ENCODE measurements at places on chromosomes 2 and 18.

- DNase-seq: no peak
These were observed 166.2 kb downstream of the PHLPP1 start for GRCh38 chr18:62881509-62882016.

DNA sequence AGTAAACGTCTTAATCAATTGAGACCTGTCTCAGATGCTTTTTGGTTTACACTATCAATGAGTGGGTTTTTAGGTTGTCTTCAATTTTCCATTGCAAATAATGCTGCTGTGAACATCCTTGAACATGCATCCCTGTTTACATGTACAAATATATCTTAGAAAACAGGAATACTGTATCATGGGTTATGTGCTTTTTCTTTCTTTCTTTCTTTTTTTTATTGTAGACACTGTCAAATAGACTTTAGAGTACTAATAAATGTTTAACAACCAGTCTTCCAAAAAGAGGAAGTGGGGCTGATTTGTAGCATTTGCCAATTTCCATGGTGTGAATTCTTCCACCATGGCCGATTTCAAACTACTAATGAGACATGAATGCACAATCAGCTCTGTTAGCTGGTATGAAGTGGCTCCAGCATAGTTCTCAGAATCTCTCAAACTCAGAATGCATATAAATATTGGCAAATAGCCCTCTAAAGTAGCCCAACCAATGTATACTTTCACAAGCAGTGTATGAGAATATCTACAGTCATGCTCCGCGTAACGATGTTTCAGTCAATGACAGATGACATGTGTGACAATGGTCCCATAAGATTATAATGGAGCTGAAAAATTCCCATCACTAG is 50.3 kb upstream of the B3GNT2 start:
- DNase-seq: no peak

- DNase-seq: no peak
These were observed 59.0 kb downstream of the ANKRD44 start for GRCh38 chr2:197251576-197251975.

- DNase-seq: no peak
These were observed 83.0 kb downstream of the CCDC138 start for GRCh38 chr2:108869542-108869941.

DNA sequence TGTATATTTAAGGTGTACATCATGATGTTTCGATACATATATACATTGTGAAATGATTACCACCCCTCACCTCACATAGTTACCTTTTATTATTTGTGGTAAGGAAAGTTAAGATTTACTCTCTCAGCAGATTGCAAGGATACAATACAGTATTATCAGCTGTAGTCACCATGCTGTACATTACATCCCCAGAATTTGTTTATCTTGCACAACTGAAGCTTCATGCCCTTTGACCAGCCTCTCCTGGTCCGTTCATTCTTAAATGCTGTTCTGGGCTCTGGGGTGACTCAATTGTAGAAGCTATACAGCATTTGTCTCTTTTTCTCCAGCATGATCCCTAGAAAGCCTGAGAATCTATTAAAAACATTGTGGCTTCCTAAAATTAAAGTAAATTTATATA is 90.8 kb downstream of the PTPRM start:
- no peak for DNase-seq

DNA sequence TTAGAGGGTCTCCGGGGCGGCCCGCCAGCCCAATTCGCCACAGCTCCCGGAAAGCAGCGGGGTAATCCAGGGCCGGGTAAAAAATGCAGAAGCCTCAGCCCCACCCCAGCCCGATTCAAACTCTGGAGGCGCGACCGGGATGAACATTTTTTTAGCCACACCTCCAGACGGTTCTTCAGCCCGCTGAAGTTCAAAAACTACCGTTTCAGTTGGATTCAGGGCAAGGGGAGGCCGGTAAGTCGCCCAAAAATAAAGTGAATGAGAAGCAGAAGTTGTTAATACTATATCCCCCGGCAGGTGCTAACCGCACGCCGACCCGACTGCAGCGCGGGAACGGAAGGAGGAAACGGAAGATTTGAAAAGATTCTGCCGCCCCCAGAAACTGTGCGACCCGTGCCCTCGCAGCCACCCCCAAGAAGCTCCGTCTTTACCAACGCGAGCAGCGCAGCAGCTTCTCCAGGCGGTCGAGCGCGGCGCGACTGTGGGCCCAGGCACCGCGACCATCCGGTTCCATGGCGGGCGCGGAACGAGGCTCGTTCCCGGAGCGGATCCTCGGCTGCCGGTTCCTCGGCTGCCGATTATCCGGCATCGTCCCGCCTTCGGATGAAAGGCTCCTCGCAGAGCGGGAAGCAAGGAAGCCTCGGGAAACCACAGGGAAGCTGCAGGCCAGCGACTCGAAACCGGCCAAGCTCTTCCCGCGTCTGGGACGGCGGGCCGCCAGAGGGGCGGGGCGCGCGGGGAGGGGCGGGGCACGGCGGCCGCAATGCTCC is at the start of gene BARD1:
TSS of gene BARD1 (minus strand) at position 703 of the 770 bp plus-strand sequence. CDS start at position 589, 114 bp downstream.
- DNase-seq: no peak

GRCh38 chr2:175005733-175006264 is 618 bp upstream of the CHN1 start:
- no peak for DNase-seq

GRCh38 chr2:160033732-160034392 is 28.6 kb downstream of the PLA2R1 start:
- DNase-seq: no peak

- DNase-seq: no peak
These were observed 76.2 kb downstream of the CHRNA1 start for GRCh38 chr2:174688079-174688478.

DNA sequence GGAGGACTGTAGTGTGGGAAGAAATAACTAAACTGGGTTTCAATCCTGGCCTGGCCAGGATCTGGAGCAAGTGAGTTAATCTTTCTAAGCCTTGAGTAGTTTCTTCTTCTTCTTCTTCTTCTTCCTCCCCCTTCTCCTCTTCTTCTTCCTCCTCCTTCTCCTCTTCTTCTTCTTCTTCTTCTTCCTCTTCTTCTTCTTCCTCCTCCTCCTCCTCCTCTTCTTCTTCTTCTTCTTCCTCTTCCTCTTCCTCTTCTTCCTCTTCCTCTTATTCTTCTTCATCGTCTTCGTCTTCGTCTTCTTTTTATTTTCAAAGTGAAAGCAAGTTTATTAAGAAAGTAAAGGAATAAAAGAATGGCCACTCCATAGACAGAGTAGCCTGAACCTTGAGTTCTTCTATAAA is 6.5 kb upstream of the IL1RN start:
- no peak for DNase-seq

- DNase-seq: no peak
These were observed 70.0 kb upstream of the RPRM start for GRCh38 chr2:153548536-153548935.

- DNase-seq: no peak
These were observed 1.6 kb downstream of the KANSL1L start for GRCh38 chr2:210169516-210170195.

- DNase-seq: no peak
These were observed 737.1 kb downstream of the TDRD15 start for GRCh38 chr2:21860907-21861306.

DNA sequence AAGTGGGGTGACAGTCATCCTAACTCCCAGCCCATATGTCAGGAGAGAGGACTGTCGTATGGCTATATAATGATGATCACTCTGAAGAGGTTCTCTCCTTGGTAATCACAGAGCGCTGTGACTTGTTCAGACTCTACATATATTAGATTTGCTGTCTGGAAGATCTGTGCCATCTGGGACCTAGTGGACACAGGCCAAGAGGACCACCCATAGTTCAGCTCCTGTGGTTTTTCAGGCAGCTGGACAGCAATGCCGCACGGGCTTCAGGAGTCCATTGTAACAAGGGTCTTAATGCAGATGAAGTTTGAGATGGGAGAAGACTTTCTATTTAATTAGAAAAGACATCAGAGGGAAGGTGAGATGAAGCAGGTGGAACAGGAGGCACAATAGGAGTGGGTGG is 40.1 kb upstream of the EPHA4 start:
- DNase-seq: no peak

DNA sequence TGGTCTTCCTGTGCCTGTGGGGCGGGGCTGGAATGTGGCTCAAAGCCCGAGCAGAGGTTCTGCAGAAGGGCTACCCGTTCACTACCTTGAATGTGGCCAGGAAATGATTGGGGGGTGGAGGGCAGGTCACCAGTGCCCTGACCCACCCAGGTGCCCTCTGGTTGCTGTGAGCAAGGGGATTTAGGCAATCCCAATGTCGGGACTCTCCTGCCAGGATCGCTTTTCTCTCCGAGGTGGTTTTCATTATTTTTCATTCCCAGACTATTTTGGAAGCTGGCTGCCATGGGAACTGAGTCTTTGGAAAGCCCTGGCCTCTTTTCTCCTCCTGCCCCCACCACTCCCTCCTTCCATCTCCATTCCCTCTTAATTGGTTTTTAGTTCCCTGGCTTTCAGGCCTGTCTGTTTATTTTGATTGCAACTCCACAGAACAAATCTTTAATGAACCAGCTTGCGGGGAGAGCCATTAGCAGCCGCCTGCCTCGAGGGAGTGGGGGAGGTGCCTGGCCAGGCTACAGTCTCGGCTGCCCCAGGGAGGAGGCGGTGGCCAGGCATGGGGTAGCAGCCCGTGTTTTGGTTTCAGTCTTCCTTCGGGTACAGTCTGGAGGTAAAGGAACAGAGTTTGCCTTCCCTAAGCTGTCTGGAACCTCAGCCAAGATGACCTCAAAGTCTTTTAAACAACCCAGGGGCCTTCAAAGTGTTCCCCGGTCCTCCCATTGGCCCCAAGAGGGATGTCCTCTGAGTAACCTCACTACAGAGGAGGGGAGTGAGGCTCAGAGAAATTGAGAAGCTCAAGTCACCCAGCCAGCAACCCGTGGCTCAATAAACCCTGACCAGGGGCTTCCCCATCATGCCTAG is 114.4 kb upstream of the HAAO start:
- DNase-seq: no peak

GRCh38 chr18:8373486-8373885 is 235.8 kb upstream of the RAB12 start:
- DNase-seq: no peak

- no peak for DNase-seq
These were observed 755 bp upstream of the ATP9B start for GRCh38 chr18:79068341-79068936.
